ENCODE measurements at places on chromosomes 16 and 17. TPM values are rescaled to one million over a fixed set of nuclear protein-coding genes. Genes with fewer than 3 reads are reported as not detected.

GRCh38 chr17:63699638-63700527 lies at the start of gene LIMD2:
LIMD2 (minus strand) TSS chr17:63700125; CDS start chr17:63699298, 827 bp downstream.
- peak; percentile 90 for DNase-seq

DNA sequence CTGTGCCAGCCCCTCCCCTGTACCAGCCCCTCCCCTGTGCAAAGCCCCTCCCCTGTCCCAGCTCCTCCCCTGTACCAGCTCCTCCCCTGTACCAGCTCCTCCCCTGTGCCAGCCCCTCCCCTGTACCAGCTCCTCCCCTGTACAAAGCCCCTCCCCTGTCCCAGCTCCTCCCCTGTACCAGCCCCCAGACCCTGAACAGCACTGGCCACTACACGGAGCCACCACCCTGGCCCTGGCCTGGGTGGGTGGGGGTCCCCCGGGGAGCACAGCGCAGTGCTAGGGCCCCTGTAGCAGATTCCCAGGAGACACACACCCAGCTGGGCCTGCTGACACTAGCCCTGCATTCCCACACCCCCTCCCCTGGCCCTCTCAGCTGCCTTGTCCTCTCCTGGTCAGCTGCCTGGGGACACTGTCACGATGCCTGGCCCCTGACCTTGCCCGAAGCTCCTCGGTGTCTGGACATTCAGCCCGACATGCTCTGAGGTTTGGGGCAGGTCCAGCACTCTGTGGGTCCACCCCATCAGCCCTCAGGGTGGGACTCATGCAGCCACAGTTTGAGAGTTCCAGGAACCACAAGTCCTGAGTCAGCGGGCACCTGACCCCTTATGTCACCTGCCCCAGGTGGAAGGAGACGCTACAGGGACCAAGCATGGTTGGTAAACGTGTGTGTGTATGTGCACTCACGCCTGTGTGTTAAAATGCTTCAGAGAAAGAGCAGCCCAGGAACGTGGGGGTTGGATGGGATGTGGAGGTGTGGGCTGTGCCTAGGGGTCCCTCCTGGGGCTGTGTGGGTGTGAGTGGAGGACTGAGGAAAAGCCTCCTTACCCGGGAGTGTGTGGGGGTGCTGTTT lies 114.2 kb downstream of the METRNL start:
- no peak for DNase-seq

GRCh38 chr16:47734081-47734857 lies 273.1 kb downstream of the PHKB start:
- no peak for DNase-seq

DNA sequence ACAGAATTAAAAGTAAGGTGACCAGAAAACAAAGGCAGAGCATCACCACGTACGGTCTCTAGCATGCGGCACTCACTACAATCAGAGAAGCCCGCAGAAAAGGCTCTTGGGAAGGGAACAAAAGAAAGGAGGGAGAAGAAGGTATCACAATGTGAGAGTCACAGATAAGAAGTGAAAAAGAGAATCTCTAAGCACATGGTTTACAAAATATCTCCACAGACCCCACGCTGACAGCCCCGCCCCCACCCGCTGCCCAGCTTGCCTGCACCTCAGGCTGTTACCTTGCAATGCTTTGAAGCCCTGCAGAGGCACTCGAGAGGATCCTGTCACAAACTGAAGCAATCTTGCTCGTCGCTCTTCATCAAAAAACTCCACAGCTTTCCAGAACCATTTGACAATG lies 40.5 kb downstream of the CEP95 start:
- peak; percentile 14 for DNase-seq

- peak; percentile 39 for DNase-seq
Measured at GRCh38 chr17:74010903-74011302, 192.6 kb upstream of the RPL38 start.

DNA sequence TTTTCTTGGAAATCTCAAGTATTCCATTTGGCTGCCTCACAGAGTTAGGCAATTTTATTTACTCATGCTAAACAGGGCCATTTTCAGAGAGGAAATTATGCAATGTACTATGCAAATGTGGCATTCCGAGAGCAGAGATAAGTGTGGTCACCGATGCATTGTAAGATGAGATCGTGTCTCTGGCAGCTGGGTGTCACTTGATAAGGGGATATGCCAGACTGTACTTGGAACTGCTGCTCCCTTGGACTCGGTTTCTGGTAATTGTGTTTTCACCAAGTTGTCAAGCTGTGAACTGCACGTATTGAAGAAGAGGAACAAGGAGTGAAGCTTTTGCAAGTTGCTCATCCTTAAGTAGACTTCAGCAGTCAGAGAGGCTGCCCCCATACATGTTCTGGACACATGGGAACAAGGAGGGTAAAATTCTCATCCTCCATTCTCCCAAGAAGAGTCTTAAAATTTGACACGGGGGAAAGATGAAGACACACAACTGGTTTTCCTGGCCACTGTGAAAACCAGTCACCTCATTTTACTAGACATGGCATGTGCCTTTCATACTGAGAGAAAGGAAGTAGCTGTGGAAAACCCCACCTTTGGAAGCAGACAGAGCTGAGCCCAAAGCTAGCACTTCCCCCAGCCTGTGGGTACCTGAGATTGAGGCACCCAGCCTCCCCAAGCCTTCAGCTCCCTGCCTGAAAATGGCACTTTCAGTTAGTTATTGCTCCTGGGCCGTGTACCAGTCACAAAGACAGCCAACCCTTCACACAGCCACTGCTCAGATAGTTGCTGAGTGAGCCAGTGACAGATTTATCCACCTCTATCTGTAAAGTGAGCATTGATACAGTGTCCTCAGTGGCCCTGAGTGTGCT lies 150.7 kb downstream of the SOCS1 start:
- no peak for DNase-seq

GRCh38 chr17:36544044-36544306 lies 744 bp upstream of the GGNBP2 start:
- DNase-seq, result peak; percentile 50

The TEKT5 gene
- total RNA-seq, result 0.07 TPM
